T-cell (primary cell): ENCODE measurements at places on chromosomes 1 and 21. TPM values are rescaled to one million over a fixed set of nuclear protein-coding genes. Genes with fewer than 3 reads are reported as not detected.

LAD1 gene
- total RNA-seq, result 0.53 TPM

CYP4X1 gene
- not detected for total RNA-seq

CFHR3 gene
- not detected for total RNA-seq

- no peak for DNase-seq
Observed at GRCh38 chr1:169478094-169478672, 7.6 kb downstream of the SLC19A2 start.

GRCh38 chr1:41380979-41381691 is 19.9 kb downstream of the FOXO6 start:
- DNase-seq, result no peak

GRCh38 chr1:226884116-226884625 is 13.8 kb downstream of the PSEN2 start:
- no peak for DNase-seq

GSTM1 gene
- total RNA-seq, result 50.3 TPM

DNA sequence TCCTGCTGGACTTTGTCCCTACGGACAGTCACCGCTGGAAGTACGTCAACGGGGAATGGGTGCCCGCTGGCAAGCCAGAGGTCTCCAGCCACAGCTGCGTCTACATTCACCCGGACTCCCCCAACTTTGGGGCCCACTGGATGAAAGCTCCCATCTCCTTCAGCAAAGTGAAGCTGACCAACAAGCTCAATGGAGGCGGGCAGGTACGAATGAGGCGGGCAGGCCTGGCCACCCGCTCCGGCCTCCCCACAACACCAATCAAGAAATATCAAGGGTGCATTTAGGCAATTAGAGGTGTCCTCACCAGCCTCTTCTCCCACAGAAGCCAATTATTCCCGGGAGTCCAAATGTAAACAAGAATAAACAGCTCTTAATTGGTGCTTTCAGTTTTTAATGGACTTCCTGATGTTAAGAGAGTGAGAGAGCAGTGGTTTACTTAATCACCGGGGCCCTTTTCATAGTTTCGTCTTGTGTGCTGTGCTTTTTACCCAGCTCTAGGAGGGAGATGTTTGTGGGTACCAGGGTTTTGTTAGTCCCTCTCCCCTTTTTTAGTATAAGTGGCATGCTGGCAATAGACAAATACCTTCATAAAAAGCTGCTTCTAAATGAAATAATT is 10.7 kb downstream of the TBX19 start:
- no peak for DNase-seq

NBPF6 gene
- not detected for total RNA-seq

TMEM125 gene
- total RNA-seq, result not detected

- DNase-seq, result no peak
Observed at GRCh38 chr1:56095696-56096665, 483.4 kb downstream of the PLPP3 start.

DNA sequence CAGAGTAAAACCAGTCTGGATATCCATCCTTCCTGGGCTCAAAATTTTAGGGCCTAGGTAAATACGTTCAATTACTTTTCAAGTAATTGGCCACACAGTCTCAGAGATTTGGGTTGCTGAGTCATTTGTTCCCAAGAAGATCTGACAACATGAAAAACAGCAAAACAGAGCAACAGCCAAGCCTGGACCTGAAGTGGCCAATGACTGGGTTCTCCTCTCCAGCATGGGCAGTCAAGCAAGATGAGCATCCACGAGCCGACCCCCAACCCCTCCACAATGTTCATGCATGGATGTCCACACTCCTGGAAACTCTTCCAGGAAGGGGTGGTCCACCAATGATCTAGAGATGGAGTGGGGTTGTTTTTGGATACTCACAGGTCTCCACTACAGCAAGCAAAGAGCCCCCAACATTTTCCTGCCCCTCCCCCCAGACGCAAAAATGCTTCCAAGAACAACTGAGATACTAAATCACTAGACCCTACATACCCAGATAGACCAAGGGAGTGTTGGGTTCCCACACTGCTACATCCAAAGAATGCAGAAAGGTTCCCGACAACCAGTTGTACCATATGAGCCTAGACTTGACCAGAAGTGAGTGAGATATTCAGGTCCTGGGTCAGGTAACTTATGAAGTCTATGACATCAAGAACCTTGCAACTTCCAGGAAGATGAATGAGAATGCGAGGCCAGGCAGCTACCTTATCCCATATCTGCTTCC is 73.0 kb downstream of the CD46 start:
- no peak for DNase-seq

CYYR1 gene
- not detected for total RNA-seq

GRCh38 chr1:181987334-181987895 is 74.1 kb downstream of the ZNF648 start:
- no peak for DNase-seq

GRCh38 chr21:34992736-34993398 is 56.2 kb downstream of the RUNX1 start:
- no peak for DNase-seq

MAN1C1 gene
- total RNA-seq, result 65.5 TPM

DNA sequence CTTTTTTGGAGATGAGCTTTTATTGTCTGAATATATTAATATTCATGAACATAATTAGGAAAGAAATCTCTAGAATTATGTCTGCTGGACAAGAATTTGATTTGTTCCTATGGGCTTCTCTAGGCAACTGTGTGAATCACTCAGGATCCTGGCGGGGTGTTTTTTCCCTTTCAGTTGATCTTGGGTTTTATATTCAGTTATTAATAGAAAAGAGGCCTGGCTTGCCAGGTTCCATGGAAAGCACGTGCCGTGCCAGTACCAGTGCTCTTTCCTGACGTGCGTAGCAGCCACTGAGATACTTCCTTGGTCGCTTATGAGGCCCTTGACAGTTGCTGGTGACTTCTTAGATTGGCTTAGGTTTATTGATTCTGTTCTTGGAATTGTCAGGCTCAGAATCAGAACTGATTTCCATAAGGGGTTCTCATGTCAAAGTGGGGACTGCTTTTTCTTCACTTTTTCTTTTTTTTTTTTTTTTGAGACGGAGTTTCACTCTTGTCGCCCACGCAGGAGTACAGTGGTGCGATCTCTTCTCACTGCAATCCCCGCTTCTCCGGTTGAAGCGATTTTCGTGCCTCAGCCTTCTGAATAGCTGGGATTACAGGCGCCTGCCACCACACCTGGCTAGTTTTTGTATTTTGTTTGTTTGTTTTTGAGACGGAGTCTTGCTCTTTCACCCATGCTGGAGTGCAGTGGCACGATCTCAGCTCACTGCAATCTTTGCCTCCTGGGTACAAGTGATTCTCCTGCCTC is 48.7 kb upstream of the KIF1B start:
- no peak for DNase-seq

UTS2 gene
- 0.58 TPM for total RNA-seq

DNA sequence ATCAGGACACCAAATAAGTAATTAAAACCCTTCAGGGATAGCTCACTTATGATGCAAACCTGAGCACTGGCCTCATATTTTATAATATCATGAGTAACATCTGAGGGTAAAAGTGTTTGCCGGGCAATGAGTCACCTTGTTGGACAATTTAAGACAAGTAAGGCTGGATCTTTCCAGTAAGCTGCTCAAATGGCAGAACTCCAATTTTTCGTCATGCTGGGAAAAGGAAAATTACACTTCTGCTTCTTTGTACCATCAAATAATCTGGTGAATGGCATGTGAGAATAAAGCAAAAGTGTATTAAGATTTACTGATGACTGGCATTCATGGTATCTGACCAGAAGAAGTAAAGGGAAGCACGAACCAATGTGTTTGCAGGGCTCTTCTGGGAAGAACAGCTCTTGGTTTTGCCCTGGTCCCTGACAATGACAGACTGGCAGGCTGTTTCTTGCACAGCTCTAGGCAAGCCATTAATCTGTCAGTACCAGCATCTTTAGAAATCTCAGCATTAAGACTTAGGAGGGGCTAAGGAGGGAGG is 392.2 kb downstream of the VAV3 start:
- no peak for DNase-seq

GJB4 gene
- total RNA-seq, result not detected

GRCh38 chr1:234258071-234258470 is 115.2 kb upstream of the COA6 start:
- DNase-seq, result no peak

- no peak for DNase-seq
Observed at GRCh38 chr1:8497210-8497819, 179.4 kb downstream of the SLC45A1 start.

DNA sequence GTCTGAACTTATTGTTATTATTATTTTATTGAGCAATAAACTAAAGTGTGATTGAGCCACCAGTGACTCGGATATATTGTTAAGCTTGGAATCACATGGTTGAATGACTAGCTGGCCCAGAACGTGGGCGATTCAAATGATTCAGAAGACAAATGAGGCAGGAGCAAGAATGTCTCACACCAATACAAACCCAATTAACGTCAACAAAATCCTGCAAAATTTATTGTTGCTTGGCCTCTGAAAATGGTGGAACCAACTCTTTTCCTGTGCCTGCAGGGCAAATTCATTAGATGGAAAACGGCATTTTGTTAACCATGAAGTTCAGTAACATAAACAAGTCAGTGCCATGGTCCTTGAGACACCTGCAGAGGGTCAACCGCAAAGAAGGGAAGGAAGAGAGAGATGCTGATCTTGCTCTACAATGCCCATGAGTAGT is 482.0 kb downstream of the SETD4 start:
- DNase-seq, result no peak

BACH1 gene
- 53.7 TPM for total RNA-seq

RPE65 gene
- not detected for total RNA-seq

- no peak for DNase-seq
Observed at GRCh38 chr1:115771094-115771846, 2.8 kb upstream of the CASQ2 start.

KIF21B gene
- total RNA-seq, result 89.1 TPM

IFI44L gene
- total RNA-seq, result 6.6 TPM

DNA sequence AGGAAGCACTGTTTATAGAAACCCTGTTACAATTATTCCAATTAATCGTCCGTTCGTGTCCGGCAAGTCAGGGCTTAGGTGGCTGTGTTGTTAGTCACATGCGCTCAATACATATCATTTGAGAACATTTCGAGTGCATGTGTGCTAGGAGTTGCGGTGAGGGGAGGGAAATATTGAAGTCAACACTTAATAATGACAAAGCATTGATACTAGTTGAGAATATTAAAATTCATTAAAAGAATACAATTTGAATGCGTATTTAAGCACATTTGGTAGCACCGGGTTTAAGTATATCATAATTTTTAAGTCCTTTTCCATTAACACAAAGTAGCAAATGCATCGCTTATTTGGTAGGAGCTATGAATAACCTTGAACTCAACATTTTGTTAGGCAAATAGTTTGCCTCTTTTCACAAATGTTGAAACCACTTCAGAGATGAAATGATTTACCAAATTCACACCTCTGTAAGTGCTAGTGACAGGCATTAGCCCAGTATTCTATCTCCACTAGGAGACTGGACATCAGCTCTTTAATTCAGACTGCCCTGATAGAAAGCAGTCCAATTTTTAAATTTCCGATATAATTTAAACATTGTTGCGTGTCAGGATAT is 1.1 kb upstream of the SERBP1 start:
- DNase-seq, result no peak

DNA sequence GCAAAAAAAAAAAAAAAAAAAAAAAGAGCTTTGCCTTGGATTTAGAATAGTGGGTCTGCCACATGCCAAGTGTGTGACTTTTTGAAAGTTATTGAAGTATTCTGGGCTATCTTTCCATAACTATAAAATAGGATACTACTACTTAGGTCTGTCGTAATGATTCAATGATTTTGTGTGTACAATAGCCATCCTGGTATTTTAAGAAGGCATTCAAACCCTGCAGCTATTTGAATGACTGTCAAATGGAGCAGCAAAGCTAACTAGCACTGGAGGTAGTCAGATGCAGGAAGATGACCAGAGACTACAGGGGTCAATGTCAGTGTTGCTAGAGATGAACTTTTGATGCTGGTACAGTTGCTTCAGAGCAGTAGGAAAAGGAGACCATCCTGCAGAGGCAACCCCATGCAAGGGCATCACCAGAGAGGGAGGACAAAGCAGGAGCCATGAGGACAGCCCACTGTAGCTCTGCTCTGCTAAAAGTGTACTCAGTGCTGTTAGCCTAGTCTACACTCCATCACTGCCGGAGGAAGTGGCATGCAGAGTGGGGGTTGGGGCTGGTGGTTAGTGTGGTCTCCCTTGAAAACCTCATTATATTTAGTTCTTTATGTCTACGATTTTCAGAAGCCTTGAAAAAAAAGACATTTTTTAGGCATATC is 29.0 kb downstream of the DUSP10 start:
- peak; percentile 86 for DNase-seq

DNA sequence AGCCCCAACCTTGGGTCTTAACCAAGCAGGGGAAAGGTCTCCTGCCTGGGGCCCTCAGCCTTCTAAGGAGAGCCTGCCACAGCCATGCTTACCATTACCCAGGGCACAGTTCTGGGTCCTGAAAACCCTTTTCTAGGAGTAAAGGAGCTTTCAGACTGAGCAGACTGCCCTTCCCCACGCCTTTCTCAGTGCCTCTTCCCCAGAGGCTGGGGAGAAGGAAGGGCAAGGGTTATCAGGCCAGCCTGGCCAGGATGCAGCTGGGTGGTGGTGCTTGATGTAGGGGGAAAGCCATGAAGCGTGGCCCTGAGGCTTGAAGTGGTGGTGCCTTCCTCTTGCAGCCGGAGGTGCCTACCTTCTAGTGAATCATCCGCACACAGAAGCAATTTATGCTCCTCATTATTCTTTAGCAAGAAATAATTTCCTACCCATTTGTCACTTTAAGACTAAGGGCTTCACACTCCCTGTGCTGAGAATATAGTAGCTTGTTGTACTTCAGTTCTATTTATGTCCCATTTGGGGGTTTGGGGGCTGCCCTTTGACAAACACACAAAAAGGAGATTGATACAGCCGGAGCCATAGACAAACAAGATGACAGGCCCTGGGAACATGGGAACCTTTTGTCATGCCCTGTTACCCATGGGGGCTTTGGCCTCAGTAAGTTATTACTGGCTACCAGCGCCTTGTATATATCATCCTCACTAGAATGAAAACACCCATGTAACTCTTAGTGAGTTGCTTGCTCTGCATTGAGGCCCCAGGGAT is 40.7 kb downstream of the MAN1C1 start:
- DNase-seq, result peak; percentile 21

DNA sequence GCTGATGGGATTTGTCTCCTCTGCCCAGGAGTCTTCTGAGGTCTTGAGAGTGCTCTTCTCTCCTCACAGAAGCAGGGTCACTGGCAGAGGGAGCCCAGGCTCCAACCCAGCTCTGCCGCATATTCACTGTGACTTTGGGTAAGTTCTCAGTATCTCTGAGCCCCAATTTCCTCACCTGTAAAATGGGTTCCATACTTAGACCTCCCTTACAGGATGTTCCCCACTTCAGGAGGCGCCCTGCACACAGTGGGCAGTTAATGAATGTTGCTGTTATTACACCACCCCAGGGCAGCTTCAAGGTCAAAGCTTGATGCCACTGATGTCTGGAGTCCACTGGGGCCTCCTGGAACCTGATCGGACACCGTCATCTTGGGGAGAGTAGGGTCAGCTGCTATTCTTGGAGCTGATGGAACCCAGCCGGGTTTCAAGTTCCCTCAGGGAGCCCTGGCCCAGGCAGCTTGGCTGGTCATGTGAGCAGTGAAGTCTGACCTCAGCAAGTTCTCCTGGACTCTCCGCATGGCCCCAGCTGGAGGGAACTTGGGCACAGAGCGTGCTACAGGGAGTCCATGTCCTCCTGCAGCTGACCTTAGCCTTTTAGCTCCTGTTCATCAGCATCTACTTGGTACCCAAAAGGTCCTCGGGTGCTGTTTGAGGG is 21.8 kb downstream of the COA7 start:
- no peak for DNase-seq

DNAJC28 gene
- 1.2 TPM for total RNA-seq

- DNase-seq, result no peak
Observed at GRCh38 chr1:211520641-211521040, 28.7 kb upstream of the RD3 start.

ALX3 gene
- total RNA-seq, result not detected

SPRR4 gene
- total RNA-seq, result not detected

GRCh38 chr1:229693129-229693900 is 67.3 kb downstream of the URB2 start:
- DNase-seq, result no peak
